Right lobe of liver (tissue), 6 donors: ENCODE measurements at places on chromosomes 2 and 18.

DNA sequence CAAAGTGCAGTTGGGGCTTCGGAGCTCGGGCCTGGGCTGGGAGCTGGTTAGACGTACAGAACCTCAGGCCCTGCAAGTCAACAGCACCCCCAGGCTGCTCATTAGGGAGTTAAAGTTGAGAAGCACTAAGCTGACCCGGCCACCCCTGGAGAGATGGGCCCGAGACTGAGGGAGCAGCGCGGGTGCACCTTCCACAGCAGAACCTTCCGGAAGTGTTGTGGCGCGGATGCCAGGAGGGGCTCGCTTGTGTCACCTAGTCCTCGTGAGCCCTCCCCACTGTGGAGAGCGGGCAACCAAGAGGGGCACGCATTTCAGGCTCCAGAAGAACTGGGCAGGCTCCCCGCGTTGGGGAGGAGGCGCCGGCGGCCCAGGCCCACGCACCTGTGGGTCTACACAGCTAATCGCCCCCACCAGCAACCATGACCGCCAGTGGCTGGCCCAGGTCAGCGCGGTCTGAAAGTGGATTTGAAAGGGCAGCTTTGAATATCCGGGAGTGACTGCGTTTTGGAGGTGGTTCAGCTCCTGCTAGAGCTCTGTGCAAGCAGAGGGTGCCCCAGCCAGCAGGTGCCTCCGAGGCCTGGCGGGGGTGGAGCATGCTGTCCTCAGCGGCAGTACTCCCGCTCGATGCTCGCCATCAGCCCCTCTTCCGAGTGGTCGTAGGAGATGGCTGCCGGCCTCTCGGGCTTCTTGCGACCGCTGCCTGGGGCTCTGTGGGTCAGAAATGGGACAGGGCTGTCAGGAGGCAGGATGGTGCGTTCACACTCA is 15.1 kb downstream of the KLF11 start:
- DNase-seq, result peak; percentile 16

DNA sequence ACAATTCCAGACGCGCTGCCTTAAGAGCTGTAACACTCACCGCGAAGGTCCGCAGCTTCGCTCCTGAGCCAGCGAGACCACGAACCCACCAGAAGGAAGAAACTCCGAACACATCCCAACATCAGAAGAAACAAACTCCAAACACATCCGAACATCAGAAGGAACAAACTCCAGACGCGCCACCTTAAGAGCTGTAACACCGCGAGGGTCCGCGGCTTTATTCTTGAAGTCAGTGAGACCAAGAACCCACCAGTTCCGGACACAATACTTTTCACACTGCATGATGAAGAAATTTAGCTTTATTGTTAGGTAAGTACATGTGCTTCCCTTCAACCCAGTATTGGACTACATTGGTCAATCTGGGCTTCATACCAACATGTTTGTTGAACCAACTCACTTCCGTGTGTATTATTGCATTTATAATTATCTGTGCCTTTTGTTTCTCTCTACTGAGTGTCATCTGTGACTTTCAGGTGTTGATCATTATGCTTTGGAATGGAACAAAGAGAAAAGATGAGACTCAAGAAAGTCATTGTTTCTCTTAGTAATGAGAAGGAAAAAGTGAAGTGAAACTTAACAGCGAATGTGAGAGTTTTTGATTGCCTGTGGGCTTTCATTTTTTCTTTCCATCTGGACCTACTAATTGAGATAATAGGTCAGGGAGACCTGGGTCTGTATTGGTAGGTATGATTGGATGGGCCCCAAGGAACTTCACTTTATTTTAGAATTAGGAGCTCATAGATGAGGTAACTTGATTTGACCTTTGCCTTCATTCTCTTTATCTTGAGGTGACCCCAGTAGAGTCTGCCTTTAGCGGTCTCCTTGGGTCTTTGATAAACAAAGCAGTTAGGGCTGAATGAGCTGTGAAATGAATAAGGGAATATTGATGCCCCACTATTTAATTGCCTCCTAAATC is 76.1 kb upstream of the CAVIN2 start:
- DNase-seq, result no peak

DNA sequence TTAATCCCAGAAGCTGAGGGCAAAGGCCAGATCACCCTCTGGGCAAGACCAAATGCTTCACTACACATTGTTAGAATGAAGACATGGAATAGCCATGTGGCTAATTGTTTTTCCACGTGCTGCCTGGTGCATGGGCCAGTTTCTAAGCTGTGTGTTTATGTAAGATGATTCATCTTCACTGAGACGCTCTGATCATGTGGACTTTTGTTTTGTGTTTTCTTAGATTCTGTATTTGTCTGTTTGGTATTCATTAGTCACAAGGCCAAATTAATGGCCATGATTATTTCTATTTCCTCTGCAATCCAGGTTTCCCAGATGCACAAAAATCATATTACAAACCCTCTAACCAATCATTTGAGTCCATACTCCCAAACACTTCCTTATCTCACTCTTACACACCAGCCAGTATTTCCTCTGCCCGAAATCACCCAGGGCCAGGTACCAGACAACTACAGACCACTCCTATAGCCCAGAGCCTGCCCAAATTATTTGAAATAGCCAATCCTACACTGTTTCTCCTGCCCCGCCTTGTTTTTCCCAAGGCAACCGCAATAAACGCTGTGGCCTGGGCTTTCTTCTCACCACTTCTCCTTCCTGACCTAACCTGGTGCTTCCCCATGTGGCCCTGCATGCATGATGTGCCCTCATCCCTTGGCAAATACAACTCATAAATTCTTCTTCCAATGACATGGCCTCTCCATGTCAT is 94.2 kb upstream of the SP3 start:
- DNase-seq, result no peak

GRCh38 chr18:76386071-76386470 is 109.0 kb downstream of the ZNF516 start:
- no peak for DNase-seq

DNA sequence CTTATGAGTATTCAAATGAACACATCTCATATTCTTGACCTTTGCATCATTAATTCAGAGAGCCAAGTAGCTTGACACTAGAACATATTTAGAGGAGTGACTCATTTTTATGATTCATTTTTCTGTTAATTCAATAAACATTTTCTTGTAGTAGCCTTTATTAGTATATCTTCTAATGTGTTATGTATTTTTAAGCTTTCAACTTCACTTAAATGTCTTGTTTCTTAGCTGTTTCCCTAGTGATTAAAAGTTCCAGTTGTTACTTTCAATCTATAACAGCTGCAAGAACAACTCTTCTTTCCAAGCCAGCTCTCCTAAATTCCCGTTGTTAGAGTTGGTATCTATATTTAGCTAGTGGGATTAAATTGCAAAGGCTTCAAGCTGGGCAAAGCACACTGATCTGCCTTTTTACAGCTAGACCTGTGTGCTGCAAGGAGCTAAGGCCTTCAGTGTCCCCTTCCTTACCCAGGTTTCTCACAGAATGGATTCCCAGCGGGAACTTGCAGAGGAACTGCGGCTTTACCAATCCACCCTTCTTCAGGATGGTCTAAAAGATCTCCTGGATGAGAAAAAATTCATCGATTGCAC is at the start of gene KLHL41:
Gene KLHL41, plus strand, starts transcription at position 405 of the 588 bp plus-strand sequence. Its CDS starts 77 bp downstream, at position 482.
- no peak for DNase-seq

DNA sequence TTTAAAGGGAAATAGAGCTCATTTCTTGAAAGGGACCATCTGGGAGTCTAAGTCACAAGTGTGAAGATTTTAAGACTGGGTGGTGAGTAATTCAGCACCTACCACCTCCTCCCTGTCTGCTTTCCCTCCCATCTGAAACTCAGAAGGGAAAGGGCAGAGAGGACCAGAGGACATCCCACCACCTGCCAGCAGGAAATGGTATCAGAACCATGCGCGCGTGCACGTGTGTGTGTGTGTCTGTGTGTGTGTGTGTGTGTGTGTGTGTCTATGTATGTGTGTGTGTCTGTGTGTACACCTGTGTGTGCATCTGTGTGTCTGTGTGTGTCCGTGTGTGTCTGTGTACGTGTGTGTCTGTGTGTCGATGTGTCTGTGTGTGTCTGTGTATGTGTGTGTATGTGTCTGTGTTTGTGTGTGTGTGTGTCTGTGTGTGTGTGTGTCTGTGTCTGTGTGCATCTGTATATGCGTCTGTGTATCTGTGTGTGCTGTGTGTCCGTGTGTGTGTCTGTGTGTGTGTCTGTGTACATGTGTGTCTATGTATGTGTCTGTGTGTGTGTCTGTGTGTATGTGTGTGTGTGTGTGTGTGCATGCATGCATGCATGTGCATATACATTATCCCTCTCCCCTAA is 76.8 kb downstream of the ZFP36L2 start:
- no peak for DNase-seq

DNA sequence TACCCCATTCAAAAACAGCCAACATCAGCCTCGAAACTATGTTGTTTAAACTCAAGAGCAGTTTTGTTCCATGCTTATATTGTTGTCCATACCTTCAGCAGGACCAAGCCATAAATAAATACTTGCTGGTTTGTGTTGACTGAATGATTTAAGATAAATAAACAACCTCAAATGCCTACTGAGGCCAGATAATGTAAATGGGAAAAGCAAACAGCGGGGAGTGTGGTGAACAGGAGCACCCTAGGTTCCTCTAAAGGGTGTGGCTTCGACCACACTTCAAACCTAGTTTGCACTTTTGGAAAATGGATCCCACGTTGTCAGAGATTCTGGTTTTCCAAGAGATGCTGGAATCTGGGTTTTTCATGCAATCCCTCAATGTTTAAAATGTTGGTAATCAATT is 1.7 kb upstream of the PMAIP1 start:
- DNase-seq, result no peak

DNA sequence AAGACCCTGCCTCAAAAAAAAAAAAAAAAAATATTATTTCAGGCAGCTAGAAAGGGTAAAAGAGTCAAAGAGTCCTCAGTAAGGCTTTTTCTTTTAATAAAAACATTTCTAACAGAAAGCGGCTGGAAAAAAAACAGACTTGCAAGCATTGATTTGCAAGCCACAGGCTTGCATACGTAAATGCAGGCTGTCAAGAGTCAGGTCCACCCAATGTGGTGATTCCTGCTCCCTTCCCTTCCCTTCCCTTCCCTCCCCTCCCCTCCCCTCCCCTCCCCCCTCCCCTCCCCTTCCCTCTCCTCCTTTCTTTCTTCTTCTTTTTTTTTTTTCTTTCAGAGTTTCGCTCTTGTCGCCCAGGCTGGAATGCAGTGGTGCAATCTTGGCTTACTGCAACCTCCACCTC is 74.4 kb upstream of the GULP1 start:
- no peak for DNase-seq

GRCh38 chr2:67651565-67651964 is 254.4 kb downstream of the ETAA1 start:
- no peak for DNase-seq
